ENCODE measurements at places on chromosomes 3 and 15.

DNA sequence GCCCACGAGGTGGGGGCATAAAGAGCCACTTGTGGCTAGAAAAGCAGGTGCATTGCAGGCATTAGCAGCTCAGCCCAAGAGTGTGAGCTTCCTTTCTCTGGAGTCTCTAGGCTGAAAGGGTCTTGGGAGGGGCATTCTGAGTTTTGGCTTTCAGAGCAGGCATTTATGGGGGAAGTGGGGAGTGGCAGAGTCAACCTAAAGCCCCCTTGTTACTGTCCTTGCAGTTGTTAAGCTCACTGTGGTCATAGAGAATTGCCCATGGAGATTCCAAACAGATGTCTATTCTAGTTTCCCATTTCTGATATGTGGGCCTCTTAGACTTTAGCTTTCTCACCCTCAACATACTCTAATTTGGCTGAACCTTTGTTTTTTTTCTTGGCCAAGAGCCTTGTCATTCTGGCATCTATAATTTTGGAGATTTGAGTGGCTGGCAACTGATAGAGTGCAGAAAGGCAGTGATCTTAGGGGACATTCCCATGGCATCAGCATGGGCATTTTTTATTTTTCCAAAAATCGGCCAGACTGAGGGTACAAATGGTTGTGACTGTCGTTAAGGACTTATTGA lies 217.9 kb downstream of the THSD4 start:
- no peak for DNase-seq

DNA sequence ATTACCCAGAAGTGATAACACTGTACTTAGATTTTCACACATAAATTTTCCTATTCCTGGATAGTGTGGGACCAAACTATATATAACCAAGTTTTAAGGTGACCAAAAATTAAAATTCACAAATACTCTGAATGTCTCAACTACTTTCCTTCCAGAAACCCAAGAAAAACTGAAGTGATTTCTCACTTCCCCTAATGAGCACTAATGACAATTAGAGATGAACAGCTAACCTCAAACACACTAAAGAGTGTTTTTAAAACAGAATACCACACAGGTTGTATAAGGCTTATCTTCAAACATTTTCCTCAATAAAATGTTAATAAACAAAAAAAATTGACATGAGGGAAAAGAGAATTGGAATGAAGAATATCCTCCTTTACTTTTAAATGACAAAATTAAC lies 188.2 kb downstream of the ZBTB20 start:
- DNase-seq: no peak

GRCh38 chr3:117246771-117247555 lies 537.4 kb downstream of the TUSC7 start:
- no peak for DNase-seq

- no peak for DNase-seq
Observed at GRCh38 chr3:187256051-187256616, 35.4 kb downstream of the MASP1 start.

DNA sequence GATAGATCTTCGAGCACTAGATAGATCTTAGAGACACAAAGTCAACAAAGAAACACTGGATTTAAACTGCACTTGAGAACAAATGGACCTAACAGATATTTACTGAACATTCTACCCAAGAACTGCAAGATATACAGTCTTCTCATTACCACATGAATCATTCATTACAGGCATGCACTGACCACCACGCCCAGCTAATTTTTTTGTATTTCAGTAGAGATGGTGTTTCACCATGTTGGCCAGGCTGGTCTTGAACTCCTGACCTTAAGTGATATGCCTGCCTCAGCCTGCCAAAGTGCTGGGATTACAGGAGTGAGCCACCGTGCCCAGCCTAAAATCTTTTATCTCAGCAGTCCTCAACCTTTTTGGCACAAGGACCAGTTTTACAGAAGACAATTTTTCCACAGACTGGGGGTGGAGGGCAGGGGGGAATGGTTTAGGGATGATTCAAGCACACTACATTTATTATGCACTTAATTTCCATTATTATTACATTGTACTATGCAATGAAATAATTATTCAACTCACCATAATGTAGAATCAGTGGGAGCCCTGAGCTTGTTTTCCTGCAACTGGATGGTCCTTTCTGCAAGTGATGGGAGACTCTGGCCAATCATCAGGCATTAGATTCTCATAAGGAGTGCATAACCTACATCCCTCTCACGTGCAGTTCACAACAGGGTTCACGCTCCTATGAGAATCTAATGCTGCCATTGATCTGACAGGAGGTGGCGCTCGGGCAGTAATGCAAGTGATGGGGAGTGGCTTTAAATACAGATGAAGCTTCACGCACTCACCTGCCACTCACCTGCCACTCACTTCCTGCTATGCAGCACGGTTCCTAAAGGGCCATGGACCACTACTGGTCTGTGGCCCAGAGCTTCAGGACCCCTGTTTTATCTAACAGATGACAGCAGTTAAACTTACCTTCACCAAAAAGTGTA lies 21.7 kb downstream of the CSNK1G1 start:
- no peak for DNase-seq

DNA sequence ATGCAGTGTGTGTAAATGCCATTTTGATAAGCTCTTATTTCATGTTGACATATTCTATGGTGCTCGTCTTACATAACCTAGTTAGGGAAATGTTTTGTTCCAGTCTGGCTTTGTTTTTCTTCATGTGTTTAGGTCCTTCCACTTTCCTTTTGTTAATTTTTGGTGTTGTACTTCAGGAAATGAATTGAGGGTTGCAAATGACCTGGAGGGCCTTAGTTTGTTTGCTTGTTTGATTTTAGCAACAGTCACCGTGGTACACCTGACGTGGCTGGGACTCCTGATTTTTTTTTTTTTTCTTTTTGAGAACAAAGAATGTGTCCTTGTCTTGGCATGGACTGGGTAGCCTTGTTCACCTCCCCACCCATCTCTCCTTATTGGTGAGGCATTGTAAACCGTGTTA lies 114.8 kb downstream of the IGF1R start:
- DNase-seq: no peak

- DNase-seq: no peak
Observed at GRCh38 chr3:46671541-46672348, 21.7 kb downstream of the ALS2CL start.

DNA sequence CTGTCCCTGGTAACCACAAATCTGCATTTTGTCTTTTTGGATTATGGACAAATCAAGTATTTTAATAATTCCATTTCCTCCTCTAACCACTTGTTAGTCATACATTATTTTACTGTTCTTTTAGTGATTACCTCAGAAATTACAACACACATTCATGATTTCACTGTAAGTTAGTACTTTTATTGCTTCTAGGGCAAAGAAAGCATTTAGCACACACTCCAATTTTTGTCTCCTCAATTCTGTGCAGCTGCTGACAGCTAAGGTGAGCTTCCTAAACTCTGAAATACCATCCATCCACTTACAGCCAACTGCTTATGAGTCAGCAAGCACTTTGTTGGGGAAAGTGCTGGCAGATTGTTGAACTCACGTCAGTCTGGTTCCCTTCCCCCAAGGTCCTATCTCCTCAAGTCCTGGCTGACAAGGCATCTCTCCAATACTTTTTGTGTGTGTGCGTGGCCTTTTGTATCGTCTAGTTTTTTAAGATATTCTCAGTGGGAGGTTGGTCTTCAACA lies 49.4 kb upstream of the TNFAIP8L3 start:
- peak; percentile 67 for DNase-seq

GRCh38 chr3:13570391-13571194 lies 21.7 kb downstream of the FBLN2 start:
- no peak for DNase-seq

GRCh38 chr3:197709135-197709534 lies 27.6 kb downstream of the RUBCN start:
- no peak for DNase-seq

DNA sequence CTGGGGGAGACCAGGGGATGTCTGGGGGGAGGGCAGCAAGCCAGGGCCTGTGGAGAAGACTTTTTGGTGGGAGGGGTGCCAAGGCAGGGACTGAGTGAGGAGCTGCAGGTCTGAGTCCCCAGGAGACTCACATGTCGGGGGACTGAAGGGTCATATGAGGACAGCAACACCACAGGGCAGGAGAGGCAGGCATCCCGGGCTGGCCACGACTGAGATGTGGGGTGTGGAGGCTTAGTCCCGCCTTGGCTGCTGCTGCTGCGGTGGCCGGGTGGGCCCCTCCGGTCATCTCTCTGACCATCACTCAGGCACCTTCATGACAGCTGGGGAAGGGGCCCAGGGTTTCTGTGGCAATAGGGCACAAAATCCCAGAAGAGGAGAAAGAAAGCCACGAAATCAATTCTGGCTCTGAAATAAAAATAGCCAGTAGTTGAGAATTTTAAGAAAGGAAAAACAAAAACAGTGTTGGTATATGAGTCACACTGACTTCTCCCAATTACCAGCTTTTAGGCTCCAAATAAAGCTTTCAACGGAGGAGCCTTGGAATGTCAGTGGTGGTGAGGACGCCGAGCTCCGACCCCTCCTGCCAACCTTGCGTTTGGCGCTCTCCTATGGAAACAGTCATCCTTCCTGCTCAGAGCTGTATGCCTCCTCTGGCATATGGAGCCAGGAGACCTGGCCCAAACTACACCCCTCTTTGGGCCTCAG lies 52.9 kb upstream of the ITGA11 start:
- DNase-seq: peak; percentile 83

GRCh38 chr3:63230146-63230545 lies 48.0 kb upstream of the SYNPR start:
- DNase-seq: no peak

GRCh38 chr15:56242576-56243162 lies 1.0 kb downstream of the RFX7 start:
- DNase-seq: no peak

DNA sequence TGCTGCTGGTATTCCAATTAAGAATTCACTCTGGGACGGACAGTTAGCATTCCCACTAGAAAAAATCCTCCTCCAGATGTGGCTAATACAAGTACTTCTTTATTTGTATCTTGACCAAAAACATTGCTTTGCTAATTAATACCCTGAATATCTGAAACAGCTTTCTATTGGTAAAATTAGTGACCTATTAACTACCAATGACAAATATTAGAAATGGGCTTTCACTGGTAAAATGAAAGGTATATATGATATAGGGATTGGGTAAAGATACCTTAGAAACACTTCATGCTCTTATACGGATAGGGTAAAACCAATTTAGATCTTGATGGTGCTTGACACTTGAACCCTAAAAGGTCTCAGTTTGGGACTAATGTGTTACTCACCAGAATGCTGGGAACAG lies 52.3 kb downstream of the CRTAP start:
- DNase-seq: no peak

DNA sequence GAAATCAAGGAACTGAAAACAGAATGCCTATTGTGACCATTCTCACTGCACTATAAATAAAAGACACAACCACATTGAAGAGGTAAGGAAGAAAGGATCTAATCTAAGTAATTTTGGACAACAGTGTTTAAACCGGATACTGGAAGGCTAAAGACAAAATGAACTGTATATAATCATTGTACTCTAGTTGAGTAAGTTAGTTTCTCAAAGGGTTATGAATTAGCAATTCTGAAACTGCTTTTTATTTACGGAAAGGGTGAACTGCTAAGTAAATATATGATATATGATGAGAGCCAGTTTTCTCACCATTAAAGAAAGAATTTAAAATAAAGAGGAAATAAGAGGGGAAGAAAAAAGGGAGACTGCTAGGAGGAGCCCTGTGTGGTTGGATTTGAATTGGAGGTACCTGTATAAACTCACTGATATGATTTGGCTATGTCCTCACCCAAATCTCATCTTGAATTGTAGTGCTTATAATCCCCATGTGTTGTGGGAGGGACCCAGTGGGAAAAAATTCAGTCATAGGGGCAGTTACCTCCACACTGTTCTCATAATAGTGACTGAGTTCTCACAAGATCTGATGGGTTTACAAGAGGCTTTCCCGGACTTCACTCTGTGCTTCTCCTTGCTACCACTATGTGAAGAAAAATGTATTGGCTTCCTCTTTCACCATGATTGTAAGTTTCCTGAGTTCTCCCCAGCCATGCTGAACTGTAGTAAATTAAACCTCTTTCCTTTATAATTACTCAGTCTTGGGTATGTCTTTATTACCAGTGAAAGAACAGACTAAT lies 607.7 kb downstream of the PYDC2 start:
- no peak for DNase-seq

- no peak for DNase-seq
Observed at GRCh38 chr15:82587805-82588204, 47.5 kb upstream of the RPS17 start.

GRCh38 chr3:42442640-42443039 lies 32.2 kb upstream of the LYZL4 start:
- DNase-seq: no peak

- DNase-seq: no peak
Observed at GRCh38 chr3:52784931-52785590, 7.7 kb downstream of the ITIH1 start.

DNA sequence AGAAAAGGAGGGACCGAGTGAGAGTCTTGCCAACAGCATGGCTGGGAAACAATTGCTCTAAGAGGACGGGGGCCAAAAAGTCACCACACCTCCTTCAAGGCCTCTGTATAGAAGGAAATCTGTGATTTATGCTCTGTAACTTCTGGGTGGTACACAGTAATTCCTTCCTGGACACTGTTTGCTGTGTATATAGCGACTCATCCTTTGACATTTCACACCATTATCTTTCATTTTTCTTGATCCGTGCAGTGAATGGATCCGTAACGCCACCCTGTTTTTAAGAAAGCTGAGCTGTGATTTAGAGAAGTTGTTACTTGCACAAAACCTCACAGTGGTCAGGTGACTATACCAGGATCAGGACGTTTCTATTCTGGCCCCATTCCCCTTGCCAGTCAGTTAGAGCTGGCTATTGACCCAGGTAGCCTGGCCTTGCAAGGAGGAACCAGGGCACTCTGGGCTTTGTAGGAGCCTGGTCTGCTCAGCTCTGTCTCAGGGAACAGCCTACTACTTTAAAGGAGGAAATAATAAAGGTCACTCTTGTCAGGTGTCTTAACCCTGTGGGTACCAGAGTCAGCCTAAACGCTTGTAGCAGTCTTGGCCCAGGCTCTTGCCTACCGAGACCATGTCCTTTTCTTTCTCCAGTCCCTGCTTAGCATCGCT lies 86.5 kb upstream of the MYZAP start:
- peak; percentile 63 for DNase-seq

DNA sequence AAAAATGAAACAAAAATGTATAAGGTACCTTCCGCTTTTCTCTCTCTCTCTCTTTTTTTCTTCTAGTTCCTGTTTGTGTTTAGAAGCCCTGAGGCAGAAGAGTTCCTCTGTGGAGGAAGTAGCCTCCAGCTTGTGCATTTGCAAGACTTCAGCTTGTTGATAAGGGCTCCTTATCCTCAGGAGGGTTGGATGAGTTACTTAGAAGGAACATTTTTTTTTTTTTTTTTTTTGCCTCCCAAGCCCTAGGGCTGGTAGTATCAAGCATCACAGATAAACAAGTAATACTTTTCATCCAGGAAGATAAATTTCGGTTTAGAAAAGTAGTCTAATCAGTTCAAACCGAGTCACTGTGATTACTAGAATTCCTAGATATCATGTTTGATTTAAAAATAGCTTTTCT lies 91.0 kb upstream of the CBLB start:
- no peak for DNase-seq

DNA sequence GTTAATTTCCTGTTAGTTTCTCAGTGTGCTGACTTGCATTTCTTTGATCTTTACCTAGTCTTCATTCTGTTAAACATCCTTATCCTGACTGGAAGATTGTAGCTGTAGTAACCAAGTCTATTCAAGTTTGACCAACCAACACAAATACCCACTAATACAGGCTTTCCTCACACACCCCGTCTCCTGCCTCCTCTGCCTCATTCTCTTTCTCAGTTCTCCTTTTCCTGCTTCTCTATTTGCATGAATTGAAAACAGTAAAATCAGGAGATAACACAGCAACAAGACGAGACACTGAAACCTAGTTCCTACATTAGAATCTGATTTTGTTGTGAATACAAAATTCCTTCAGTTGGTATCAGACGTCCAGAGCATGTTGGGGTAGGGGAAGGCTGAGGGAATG lies 116.9 kb upstream of the ARPP21 start:
- DNase-seq: no peak
